ENCODE measurements at places on chromosomes 2 and 18.

DNA sequence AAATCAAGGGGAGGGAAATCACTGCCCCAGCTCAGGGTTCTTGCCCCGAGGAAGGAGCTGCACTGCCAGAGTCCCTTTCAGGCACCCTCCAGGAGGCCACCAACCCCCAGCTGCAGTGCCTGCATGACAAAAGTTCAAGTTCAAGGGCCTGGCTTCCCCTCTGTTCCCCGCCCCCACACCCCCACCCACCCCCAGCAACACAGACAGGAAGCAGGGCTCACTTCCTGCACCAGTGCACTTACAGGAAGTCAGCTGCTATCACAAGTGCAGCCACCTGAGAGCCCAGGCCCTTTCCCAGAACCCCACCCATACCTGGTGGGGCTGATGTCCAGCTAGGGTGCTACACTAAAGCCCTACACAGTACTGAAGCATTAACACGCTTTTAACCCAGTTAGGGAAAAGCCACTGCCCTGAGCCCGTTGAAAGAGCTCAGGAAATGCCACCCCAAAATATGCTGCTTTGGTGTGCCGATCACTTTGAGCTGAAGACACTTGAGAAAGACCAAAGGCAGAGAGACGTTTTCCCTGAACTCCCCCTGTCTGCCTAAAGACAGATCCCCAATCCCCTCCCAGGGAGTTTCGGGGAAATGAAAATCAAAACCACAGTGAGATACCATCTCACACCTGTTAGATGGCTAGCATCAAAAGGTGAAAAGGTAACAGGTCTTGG is 109.9 kb upstream of the CAB39 start:
- H3K4me1 ChIP-seq: no peaks in the 10 kb centered on the region
- no peak overlapping the region for H3K4me3 ChIP-seq
- H3K27ac ChIP-seq: no peak overlapping the region
- no peak for DNase-seq

GRCh38 chr18:58842978-58843687 is 21.5 kb upstream of the ZNF532 start:
- no peak overlapping the region for H3K4me3 ChIP-seq
- H3K27ac ChIP-seq: no peak overlapping the region
- no peaks in the 10 kb centered on the region for H3K36me3 ChIP-seq
- no peak for DNase-seq
- no peaks in the 10 kb centered on the region for H3K27me3 ChIP-seq
- peaks cover 7% of the 10 kb centered on the region for H3K4me1 ChIP-seq

- H3K4me1 ChIP-seq: peaks cover 48% of the 10 kb centered on the region
- no peak overlapping the region for H3K27ac ChIP-seq
- H3K4me3 ChIP-seq: no peak overlapping the region
- no peaks in the 10 kb centered on the region for H3K27me3 ChIP-seq
Measured at GRCh38 chr18:77074431-77074830, 58.2 kb downstream of the MBP start.

DNA sequence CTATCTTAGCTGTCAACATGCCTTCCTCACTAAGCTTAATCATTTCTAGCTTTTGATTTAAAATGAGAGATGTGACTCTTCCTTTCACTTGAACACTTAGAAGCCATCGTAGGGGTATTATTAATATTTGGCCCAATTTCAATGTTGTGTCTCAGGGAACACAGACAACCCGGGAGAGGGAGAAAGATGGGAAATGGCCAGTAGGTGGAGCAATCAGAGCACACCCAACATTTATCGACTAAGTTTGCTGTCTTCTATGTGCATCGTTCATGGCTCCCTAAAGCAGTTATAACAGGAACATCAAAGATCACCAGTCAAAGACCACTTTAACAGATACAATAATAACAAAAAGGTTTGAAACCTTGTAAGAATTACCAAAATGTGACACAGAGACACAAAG is 110.2 kb downstream of the OLA1 start:
- H3K36me3 ChIP-seq: no peaks in the 10 kb centered on the region
- H3K4me1 ChIP-seq: no peaks in the 10 kb centered on the region
- H3K4me3 ChIP-seq: no peak overlapping the region
- H3K27me3 ChIP-seq: no peaks in the 10 kb centered on the region
- DNase-seq: no peak

- DNase-seq: no peak
- H3K27me3 ChIP-seq: no peaks in the 10 kb centered on the region
- no peak overlapping the region for H3K27ac ChIP-seq
- H3K36me3 ChIP-seq: peaks cover 15% of the 10 kb centered on the region
- H3K4me1 ChIP-seq: peaks cover 11% of the 10 kb centered on the region
Measured at GRCh38 chr2:106127282-106127771, 66.8 kb downstream of the UXS1 start.

DNA sequence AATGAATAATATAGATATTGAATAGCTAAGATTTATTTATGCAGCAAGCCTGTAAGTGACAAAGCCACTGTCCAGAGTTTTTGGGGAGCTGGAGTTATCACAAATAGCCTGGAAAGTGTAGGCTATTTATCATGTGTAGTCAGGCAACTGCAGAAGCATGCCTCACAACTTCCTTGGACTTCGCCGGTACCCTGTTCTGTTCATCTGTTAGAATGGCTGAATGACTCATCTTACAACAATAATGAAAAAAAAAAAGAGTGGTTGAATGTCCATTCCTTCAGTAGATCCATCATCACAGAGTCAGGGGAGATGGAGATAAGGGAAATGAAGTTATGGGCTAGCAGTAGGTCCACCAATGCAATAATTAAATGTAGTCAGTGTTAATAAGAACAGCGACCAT is 24.0 kb upstream of the ATP5MC3 start:
- no peaks in the 10 kb centered on the region for H3K27me3 ChIP-seq
- no peaks in the 10 kb centered on the region for H3K36me3 ChIP-seq
- H3K4me3 ChIP-seq: no peak overlapping the region
- no peak for DNase-seq
- no peak overlapping the region for H3K27ac ChIP-seq

DNA sequence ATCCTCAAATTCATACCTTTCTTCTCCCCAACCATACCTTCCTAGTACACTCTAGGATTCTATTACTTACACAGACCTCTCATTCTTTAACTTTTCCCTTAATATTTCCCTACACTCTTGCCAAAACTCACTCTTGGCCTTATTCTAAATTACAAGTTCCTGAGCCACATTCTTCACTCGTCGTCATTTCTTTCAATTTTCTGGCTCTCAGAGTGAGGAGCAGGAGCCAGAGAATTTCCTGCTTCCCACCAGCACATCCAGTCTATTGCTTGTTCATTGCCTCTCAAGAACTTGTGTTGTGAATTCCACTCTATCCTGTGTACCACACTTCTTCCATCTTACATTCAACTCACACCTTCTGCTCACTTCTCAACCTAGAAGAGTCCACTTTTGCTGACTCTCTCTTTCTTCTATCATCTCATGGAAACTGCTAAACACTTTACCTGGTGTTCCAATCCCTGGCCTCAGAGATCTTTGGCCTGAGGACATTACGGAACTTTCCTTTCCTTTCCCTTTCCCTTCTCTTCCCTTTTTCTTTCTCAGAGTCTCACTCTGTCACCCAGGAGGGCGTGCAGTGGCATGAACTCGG is 171.6 kb downstream of the PLCL1 start:
- no peak for DNase-seq
- H3K4me3 ChIP-seq: no peak overlapping the region
- no peaks in the 10 kb centered on the region for H3K36me3 ChIP-seq
- H3K27me3 ChIP-seq: no peaks in the 10 kb centered on the region
- H3K4me1 ChIP-seq: peaks cover 13% of the 10 kb centered on the region

GRCh38 chr2:100013892-100014677 is 128.3 kb downstream of the AFF3 start:
- no peak overlapping the region for H3K27ac ChIP-seq
- no peak overlapping the region for H3K4me3 ChIP-seq
- no peaks in the 10 kb centered on the region for H3K27me3 ChIP-seq
- H3K4me1 ChIP-seq: peaks cover 4% of the 10 kb centered on the region
- no peak for DNase-seq
- no peaks in the 10 kb centered on the region for H3K36me3 ChIP-seq

- H3K4me1 ChIP-seq: no peaks in the 10 kb centered on the region
- no peaks in the 10 kb centered on the region for H3K27me3 ChIP-seq
- no peak overlapping the region for H3K4me3 ChIP-seq
- H3K36me3 ChIP-seq: no peaks in the 10 kb centered on the region
- no peak overlapping the region for H3K27ac ChIP-seq
Measured at GRCh38 chr2:3024401-3024935, 353.1 kb downstream of the EIPR1 start.

- H3K36me3 ChIP-seq: no peaks in the 10 kb centered on the region
- DNase-seq: no peak
- peaks cover 6% of the 10 kb centered on the region for H3K4me1 ChIP-seq
- no peak overlapping the region for H3K27ac ChIP-seq
- H3K4me3 ChIP-seq: no peak overlapping the region
Measured at GRCh38 chr2:161204846-161205245, 44.6 kb downstream of the TANK start.
